ENCODE measurements at places on chromosomes 6 and 20. TPM values are rescaled to one million over a fixed set of nuclear protein-coding genes. Genes with fewer than 3 reads are reported as not detected.

The DPPA5 gene
- polyA plus RNA-seq = not detected

GRCh38 chr20:51945881-51946280, 143.6 kb upstream of the SALL4 start:
- no peak for DNase-seq

The PRRT1 gene
- polyA plus RNA-seq = 2.5 TPM

The NEURL2 gene
- 4.0 TPM for polyA plus RNA-seq

GRCh38 chr6:14440215-14440910, 322.8 kb downstream of the CD83 start:
- DNase-seq = no peak

DNA sequence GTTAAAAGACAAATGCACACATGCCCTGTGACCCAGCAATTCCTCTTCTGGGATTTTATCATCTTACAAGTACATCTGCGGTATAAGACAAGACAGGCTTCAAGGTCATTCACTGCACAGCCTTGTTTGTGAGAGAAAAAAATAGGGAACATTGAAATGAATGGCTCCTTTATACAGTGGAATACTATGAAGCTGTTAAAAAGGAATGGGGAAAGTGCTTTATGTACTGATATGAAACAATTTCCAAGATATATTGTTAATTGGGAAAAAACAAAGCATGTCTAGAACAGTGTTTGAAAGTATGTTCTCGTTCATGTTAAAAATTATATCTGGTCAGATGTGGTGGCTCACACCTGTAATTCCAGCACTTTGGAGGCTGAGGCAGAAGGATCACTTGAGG, 25.4 kb downstream of the PDRG1 start:
- no peak for DNase-seq

DNA sequence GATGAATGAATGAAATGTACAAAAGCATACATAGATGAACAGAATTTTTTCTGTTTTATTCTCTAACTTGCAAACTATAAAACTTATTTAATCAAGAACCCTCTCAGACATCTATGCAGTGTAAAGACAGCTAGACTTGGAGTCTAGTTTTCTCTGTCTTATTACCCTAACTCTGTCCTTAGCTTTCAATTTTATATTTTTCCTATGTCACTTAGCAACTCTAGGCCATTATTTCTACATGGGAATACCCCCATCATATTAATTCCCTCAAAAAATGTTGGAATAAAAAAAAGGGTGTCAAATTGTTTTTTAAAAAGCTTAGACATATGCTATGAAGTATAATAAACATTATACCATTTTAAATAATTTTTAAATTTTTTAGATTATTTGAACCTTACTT, 1.2 kb downstream of the RHAG start:
- no peak for DNase-seq

The PGC gene
- not detected for polyA plus RNA-seq

The TREM2 gene
- 0.34 TPM for polyA plus RNA-seq

The TP53TG5 gene
- polyA plus RNA-seq = 1.6 TPM

DNA sequence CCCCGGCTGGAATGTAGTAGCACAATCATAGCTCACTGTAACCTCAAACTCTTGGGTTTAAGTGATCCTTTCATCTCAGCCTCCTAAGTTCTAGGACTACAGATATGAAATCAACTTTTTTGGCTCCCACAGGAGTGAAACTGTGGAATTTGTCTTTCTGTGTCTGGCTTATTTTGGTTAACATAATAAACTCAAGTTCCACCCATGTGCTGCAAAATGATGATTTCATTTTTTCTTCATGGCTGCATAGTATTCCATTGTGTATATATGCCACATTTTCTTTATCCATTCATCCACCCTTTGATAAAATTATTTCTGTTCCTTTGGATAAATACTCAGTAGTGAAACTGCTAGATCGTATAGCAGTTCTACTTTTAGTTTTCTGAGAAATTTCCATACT, 29.9 kb downstream of the RNGTT start:
- DNase-seq = no peak

The NOX3 gene
- not detected for polyA plus RNA-seq

The PLEKHG1 gene
- polyA plus RNA-seq = 37.5 TPM

DNA sequence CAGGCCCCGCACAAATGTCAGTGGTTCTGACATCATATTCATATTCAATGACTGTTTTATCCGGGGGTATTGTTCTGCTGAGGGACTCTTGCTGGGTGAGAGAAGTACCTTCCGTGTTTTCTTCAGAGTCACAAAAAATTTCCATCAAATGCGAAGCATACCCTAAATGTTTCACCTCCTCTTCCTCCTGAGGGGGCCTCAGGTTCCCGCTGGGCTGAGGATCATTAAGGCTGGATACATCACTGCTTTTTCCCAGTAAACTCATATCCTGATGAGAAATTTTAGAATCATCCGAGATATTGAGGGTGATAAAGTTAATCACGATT, 42.8 kb downstream of the IL20RA start:
- no peak for DNase-seq

DNA sequence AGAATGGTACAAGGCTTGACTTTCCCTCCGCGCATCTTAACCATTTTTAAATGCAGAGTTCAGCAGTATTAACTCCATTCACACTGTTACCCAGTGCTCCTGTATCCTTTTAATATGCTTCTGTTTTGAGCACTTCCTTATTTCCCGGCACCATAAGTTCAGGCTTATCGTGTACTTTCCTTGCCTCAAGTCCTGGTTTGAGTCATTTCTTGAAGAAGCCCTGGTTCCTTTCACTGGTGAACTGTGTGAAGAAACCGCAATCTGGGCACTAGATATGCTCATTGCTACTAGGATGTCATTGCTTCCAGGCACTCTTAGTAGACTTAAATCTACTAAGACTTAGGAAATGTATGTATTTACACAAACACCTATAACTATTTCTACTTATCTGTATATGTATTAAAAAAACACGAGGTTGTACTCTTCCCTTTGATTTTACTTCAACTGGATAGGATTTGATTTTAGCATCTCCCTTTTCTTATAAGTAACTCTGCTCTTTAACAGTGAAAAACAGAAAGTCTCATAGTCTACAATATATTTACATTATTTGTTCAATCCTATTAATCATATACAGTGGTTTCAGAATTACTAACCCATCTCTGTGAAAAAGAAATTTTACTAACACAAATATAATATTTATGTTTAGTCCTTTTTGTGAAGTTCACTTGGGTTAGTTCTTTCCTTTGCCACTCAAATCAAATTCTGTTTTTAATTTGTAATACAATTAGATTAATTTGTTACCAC, 135.5 kb downstream of the CDKAL1 start:
- no peak for DNase-seq

DNA sequence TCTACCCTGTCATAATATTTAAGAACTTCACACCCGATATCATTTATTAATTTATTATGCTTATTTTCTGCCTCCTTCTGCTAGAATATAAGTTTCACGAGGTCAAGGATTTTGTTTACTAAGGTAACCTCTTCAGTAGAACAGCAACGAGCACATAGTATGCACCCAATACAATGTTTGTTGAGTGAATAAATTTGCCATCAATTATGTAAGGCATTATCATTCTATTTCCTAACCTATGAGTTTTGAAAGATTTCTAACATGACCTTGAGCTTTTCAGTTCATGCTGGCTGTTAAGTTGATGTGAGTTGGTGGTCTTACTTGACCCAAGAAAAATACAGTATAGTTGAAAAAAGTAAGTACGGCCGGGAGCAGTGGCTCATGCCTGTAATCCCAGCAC, 125.9 kb upstream of the LOC128125822 start:
- DNase-seq = no peak

GRCh38 chr6:132931936-132932514, 117.7 kb downstream of the RPS12 start:
- DNase-seq = no peak

GRCh38 chr20:32464401-32465091, 106.4 kb downstream of the ASXL1 start:
- DNase-seq = no peak

GRCh38 chr6:55497694-55498093, 81.3 kb downstream of the HMGCLL1 start:
- no peak for DNase-seq

GRCh38 chr20:36572701-36573102, 695 bp upstream of the TGIF2 start:
- no peak for DNase-seq

GRCh38 chr6:122268394-122268793, 131.1 kb upstream of the HSF2 start:
- DNase-seq = no peak

The PANK2 gene
- 33.6 TPM for polyA plus RNA-seq

DNA sequence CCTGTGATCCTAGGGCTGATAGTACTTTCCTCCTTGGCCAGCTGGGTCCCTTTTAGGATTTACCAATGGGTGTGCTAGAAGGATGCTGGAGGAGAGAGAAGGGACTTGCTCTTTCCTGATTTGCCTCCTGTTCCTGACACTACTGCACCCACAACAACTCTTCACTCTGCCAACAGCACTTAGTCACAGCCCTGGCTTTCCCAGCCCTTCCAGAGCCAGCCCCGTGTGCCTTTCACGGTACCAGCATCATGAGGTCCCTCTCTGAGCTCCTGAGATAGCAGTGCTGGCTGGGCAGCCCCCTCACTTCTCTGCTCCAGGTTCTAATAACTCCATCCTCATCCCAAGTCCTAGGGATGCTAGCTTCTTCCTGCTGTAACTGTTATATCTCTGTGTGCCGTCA, 80.9 kb downstream of the DNAH8 start:
- no peak for DNase-seq

DNA sequence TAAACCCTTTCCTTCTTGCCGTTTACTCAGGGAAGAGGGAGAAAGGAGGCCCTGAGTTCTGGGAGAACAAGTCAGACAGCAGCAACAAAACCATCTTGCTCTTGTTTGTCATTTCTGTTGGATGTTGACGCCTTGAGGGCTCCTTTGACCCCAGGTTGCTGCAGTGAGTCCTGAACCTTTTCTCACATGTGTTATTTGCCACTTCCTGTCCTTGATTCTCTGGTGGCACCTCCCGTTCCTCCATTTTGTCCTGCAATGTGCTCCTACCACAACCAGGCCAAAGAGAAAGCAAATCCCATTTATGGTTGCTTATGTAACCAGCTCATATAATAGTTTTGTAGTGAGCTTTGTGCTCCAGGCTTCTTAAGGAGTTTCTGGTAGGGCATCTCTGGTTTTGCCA, 66.6 kb upstream of the ADGRF4 start:
- no peak for DNase-seq

DNA sequence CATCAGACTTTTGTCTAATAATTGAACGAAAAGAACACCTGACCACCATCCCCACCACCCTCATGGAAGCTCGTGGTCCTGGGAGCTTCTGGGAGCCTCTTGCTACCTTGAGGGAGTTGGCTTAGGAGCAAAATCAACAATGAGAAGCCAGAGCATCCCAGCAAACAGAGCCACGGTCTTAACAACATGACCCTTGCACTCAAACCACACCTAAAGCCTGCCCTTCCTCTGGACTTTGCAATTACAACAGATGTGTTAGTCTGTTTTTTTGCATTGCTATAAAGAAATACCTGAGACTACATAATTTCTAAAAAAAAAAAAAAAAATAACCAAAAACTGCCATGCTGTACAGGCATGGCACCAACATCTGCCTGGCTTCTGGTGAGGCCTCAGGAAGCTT, 9.5 kb upstream of the RBM24 start:
- no peak for DNase-seq

GRCh38 chr6:159100395-159101182, 55.8 kb upstream of the TAGAP start:
- no peak for DNase-seq

The SLC22A3 gene
- 6.8 TPM for polyA plus RNA-seq

- DNase-seq = no peak
Observed at GRCh38 chr20:33863440-33864323, 52.5 kb downstream of the CHMP4B start.

DNA sequence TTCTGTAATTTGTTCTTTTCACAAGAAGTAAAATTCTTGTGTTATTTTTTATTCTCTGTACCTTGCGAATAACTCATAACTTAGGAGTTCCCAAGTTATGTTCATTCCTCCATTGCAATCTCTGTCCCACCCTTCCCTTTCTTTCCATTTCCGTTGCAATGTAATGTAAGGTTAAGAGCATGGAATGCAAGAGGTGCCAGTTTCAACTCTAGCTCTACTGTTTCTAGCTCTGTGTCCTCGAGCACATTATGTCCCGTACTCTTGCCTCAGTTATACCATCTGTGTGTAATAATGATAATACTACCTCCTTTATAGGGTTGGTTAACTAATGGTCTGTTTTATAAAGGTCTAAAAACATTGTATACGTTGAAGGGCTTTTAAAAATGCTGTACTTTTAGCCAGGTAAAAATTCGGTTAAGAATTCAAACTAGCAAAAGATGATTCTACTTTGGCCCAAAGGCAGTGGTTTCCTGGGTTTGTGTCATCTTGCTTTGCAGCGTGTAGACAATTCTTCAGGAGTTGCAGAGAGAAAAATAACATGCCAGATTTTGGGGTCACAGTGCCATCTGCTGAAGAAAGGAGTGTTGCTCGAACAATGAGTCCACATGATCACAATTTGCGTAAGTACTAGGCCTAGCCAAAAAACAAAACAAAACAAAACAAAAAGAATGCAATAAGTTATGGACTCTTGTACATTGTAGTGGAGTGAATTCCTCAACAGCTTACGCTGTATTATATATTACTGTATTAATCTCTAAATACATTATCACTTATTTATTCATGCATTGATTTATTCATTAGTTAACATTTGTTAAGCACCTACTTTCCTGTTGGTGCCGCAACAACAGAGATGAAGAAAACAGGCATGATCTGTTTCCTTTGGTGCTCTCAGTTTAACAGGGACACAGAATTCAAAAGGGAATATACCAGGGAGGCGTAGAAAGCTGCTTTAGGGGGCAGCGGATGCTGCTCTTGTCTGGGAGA, 10.0 kb upstream of the PFDN4 start:
- no peak for DNase-seq

DNA sequence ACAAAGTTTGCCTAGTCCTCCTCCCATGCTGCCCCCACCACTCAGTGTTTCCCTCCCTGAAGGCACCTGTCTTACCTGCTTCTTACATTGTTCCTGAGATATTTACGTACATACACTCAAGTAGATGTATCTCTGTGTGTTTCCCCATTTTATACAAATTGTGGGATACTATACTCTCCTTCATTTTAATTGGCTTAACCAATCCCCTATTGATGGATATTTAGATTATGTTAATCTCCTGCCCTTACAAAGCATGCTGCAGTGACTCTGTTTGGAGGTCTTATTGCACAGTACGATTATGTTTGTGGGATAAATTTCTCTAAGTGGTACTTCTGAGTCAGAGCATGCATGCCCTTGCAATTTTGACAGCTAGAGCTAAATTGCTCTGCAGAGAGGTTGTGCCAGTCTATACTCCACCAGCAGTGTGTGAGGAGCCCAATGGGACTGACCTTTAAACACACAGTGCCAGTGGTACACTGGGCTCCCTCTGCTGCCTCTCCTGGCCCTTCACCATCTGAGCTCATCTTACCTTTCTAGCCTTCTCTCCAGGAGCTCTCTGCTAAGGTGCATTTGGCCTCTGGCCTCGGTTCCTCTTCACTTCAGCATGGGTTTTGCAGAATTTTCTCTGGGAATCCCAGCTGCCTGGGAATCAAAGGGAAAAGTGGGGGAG, 57.4 kb downstream of the LYRM2 start:
- DNase-seq = no peak

DNA sequence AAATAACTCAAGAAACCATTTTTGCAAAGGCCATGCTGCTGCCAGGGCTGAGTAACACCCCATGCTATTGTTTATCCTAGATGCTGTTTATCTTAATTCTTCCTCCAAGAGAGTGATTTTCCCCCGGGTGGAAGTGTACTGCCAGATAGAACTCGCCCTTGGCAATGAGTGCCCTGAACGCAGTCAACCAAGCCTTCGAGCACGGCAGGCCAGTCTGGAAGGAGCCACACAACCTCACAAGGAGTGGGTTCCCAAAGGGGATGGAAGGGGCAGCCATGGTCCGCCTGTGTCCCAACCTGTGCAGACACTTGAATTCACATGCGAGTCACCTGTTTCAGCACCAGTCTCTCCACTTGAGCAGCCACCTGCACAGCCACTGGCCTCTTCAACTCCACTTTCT, 31.9 kb downstream of the PNPLA1 start:
- DNase-seq = no peak

The BANF2 gene
- polyA plus RNA-seq = not detected
